ENCODE measurements at places on chromosomes 3 and 15. TPM values are rescaled to one million over a fixed set of nuclear protein-coding genes. Genes with fewer than 3 reads are reported as not detected.

DNA sequence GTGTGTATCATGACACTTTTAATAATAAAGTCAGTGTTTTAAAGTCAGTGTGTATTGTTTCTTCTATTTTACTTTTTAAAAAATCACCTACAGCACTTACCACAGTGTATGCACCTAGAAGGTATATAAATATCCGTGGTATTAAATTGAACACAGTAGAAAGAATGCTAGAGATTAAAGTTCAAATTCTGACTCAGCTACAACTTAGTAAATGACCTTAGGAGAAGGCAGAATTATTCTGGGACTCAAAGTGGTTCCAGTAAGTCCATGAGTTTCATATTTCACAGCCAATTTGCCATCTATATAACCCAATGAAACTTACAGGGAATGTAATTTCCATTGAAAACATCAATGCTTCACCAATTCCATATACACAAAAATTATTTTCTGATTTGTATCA, 52.7 kb upstream of the MAP4 start:
- peaks cover 10% of the 10 kb centered on the region for H3K36me3 ChIP-seq
- H3K4me1 ChIP-seq, result peaks cover 19% of the 10 kb centered on the region
- H3K27ac ChIP-seq, result no peak overlapping the region

- H3K36me3 ChIP-seq, result no peaks in the 10 kb centered on the region
- peaks cover 12% of the 10 kb centered on the region for H3K27me3 ChIP-seq
- no peak overlapping the region for H3K27ac ChIP-seq
- no peak overlapping the region for H3K4me3 ChIP-seq
Observed at GRCh38 chr3:38978729-38979128, 73.0 kb downstream of the SCN11A start.

DNA sequence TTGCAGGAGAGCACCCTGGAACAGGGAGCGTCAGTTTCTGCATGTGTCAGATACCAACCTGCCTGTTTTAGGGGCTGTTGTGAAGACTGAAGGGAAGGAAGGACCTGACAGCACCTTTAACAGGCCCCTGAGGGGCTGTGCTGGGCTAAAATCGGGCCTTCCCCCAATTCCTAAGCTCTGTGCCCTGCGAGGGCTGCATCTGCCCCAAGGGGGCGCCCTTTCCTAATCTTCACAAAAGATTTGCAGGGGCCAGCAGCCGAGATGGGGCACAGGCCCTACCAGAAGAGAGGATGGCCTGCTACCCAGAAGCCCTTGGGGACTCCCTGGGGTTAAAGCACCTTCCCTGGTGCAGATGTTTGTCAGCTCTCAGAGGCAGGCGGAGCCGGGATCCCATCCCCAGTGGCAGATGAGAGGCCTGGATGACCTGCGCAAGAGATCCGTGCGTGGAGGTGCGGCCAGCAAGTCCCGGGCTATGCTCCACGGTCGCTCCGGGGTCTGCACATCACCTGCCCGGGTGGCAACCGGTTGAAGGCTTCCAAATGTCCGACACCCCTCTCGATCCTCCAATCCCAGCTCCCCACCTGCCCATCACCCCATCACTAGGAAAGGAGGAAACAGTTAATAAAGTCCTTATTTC, 53.6 kb downstream of the RHCG start:
- no peak overlapping the region for H3K27ac ChIP-seq
- peak; percentile 61 for DNase-seq
- no peaks in the 10 kb centered on the region for H3K36me3 ChIP-seq
- H3K4me1 ChIP-seq, result no peaks in the 10 kb centered on the region
- H3K4me3 ChIP-seq, result no peak overlapping the region

- H3K27me3 ChIP-seq, result peaks cover 1% of the 10 kb centered on the region
- peaks cover 66% of the 10 kb centered on the region for H3K4me1 ChIP-seq
- DNase-seq, result no peak
- peak overlapping the region; percentile 90 for H3K27ac ChIP-seq
Observed at GRCh38 chr15:70533931-70534742, 229.2 kb downstream of the UACA start.

- no peak overlapping the region for H3K27ac ChIP-seq
- no peaks in the 10 kb centered on the region for H3K4me1 ChIP-seq
- no peak overlapping the region for H3K4me3 ChIP-seq
- H3K27me3 ChIP-seq, result no peaks in the 10 kb centered on the region
- no peak for DNase-seq
Observed at GRCh38 chr15:36659917-36660316, 80.5 kb downstream of the CDIN1 start.

GRCh38 chr3:36132214-36132613, 248.1 kb upstream of the STAC start:
- no peak for DNase-seq
- no peak overlapping the region for H3K27ac ChIP-seq
- H3K4me3 ChIP-seq, result no peak overlapping the region
- H3K27me3 ChIP-seq, result no peaks in the 10 kb centered on the region

DNA sequence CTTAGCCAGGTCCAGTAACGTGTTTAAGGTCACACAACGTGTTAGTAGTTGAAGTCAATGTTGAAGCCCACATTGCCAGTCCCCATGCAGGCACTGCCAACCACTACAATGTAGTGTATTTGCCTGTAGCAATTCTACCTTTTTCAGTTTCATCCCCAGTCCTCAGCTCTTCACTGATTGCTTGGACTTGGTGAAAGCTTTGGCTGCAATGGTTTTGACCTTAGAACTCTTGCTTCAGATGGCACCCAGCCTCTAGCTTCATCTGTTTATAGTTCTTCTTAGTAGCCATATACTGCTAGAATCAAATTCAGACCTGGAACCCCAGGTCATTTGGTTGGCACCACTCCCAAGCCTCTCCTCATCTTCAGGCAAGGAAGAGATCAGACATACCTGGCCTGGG, 345.4 kb upstream of the SEMA6D start:
- no peaks in the 10 kb centered on the region for H3K36me3 ChIP-seq
- no peak overlapping the region for H3K4me3 ChIP-seq
- no peaks in the 10 kb centered on the region for H3K4me1 ChIP-seq
- H3K27ac ChIP-seq, result no peak overlapping the region
- H3K27me3 ChIP-seq, result no peaks in the 10 kb centered on the region

DNA sequence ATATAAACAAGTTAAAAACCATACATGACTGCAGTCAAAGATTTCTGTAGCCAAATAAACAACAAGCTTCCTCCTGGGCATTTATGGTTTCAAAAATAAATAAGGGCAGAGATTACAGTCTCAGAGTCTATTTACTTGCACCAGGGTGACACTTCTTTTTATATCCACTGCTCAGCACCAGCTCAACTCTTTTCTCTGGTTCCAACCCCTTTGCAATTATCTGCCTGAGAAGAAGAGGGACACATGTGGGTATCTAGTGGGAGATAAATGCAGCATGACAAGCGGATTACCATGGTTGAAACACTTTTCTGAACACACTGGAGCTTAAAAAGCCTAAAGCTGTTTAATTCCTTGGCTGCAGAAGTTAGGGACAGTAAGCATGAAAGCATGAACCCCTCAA, 311.5 kb downstream of the CNTN3 start:
- no peak overlapping the region for H3K4me3 ChIP-seq
- H3K27me3 ChIP-seq, result no peaks in the 10 kb centered on the region
- DNase-seq, result no peak
- no peaks in the 10 kb centered on the region for H3K36me3 ChIP-seq
- no peaks in the 10 kb centered on the region for H3K4me1 ChIP-seq
- H3K27ac ChIP-seq, result no peak overlapping the region

Gene ITGB5
- total RNA-seq, result 0.15 TPM

Gene LOXL1
- total RNA-seq, result 3.4 TPM

Gene CLDN16
- not detected for total RNA-seq

Gene ACTRT3
- 0.20 TPM for total RNA-seq

Gene DOCK3
- total RNA-seq, result 1.00 TPM

Gene ACKR2
- 0.40 TPM for total RNA-seq

Gene SPESP1
- total RNA-seq, result 0.23 TPM

Gene HRH1
- 0.27 TPM for total RNA-seq

Gene CAV3
- total RNA-seq, result not detected
